Endothelial cell (in vitro differentiated cells): ENCODE measurements at places on chromosomes 6 and 20. TPM values are rescaled to one million over a fixed set of nuclear protein-coding genes. Genes with fewer than 3 reads are reported as not detected.

- DNase-seq = no peak
These were observed 83.6 kb upstream of the CCDC167 start for GRCh38 chr6:37583261-37583660.

DNA sequence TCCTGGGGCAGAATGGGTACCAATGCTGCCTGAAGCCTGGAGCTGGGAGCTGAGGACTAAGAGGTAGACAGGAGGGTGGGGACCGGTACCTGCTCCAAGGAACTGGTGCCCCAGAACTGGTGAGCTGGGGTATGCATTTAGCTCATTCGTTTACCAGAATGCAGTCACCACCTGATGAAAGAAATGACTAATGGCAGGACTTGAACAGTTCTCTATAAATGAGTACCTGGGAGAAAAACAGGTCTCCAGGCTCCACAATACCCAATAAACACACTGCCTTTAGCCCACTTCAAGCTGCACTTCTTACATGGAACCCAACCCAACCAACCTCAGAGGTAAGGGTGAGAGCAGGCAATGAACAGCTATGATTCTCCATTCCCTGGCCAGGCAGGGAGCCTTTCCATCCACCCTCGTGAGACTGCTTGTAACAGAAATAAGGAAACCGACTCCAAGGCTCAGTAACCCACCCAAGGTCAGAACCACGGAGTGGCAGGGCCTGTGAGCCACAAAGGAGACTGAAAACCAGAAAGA is 15.4 kb downstream of the FKBP1A start:
- no peak for DNase-seq

The SRMS gene
- not detected for total RNA-seq

DNA sequence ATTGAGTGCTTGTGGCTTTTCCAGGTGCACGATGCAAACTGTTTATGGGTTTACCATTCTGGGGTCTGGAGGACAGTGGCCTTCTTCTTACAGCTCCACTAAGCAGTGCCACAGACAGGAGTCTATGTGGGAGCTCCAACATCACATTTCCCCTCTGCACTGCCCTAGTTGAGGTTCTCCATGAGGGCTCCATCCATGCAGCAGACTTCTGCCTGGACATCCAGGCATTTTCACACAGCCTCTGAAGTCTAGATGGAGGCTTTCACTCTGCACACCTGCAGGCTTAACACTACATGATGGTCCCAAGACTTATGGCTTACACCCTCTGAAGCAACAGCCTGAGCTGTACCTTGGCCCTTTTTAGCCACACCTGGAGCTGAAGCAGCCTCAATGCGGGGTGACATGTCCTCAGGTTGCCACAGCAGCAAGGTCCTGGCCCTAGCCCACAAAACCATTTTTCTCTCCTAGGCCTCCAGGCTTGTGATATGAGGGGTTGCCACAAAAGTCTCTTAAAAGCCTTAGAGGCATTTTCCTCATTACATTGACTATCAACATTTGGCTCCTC is 552.2 kb downstream of the TFAP2A start:
- DNase-seq = no peak

The SMLR1 gene
- not detected for total RNA-seq

The COX4I2 gene
- total RNA-seq = not detected

GRCh38 chr6:125952764-125953501 is 3.6 kb upstream of the HINT3 start:
- DNase-seq = no peak
